ENCODE measurements at places on chromosomes 5 and 9.

DNA sequence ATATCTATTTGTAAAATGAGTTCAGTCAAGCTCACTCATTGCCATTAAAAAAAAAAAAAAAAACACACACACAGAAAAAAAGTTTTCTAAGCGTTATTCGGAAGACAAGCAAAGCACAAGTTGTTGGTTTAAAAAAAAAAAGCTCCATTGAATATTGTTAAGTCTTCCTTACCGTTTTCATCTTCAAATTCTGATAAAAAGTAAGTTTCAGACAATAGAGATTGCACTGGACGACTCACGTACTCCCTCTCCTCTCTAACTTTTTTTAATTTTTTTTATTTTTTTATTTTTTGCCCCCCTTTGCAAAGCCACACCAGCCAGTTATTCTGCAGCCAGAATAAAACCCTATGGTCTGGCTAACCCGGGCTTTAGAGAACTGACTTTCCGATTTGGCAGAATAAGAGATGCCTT, 544 bp downstream of the ADAMTS6 start:
- DNase-seq: no peak

DNA sequence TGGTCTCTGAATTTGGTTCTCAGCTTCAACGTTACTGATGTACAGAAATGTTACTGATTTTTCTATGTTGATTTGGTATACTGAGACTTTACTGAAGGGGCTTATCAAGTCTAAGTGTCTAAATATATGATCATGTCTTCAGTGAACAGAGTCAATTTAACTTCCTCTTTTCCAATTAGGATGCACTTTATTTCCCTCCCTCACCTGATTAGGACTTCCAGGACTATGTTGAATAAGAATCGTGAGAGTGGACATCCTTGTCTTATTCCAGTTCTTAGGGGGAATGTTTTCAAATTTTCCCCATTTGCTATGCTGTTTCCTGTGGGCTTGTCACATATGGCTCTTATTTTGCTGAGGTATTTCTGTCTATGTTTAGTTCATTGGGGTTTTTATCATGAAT, 349.5 kb downstream of the PRR16 start:
- DNase-seq: no peak

DNA sequence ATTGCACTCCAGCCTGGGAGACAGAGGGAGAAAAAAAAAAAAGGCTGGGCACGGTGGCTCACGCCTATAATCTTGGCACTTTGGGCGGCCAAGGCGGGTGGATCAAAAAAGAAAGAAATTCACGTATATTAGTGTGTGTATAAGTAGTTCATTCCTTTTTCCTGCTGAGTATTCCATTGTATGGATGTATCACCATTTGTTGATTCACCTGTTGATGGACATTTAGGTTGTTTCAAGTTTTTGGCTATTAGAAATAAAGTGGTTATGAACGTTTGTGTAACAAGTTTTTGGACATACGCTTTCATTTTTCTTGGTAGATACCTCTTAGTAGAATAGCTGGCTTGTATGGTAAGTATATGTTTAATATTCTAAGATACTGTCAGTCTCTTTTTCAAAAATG, 28.5 kb downstream of the ZNF131 start:
- DNase-seq: no peak

DNA sequence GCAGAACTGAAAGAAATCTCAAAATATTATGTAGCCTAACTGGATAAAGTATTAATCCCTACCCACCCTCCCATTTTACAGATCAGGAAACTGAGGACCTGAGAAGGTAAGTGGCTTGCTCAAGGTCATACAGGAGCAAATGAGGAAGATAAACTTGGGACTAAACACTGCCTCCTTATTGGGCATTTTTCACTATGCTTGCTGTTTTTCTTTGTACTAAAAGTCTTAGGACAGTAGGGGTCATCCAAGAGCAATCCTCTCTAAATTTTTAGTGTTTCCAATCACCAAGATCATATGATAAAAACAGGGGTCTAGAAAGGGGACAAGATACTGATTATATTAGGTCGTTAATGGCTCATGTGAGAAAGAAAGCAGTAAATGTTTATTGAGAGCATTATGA, 80.8 kb downstream of the RORB start:
- no peak for DNase-seq

DNA sequence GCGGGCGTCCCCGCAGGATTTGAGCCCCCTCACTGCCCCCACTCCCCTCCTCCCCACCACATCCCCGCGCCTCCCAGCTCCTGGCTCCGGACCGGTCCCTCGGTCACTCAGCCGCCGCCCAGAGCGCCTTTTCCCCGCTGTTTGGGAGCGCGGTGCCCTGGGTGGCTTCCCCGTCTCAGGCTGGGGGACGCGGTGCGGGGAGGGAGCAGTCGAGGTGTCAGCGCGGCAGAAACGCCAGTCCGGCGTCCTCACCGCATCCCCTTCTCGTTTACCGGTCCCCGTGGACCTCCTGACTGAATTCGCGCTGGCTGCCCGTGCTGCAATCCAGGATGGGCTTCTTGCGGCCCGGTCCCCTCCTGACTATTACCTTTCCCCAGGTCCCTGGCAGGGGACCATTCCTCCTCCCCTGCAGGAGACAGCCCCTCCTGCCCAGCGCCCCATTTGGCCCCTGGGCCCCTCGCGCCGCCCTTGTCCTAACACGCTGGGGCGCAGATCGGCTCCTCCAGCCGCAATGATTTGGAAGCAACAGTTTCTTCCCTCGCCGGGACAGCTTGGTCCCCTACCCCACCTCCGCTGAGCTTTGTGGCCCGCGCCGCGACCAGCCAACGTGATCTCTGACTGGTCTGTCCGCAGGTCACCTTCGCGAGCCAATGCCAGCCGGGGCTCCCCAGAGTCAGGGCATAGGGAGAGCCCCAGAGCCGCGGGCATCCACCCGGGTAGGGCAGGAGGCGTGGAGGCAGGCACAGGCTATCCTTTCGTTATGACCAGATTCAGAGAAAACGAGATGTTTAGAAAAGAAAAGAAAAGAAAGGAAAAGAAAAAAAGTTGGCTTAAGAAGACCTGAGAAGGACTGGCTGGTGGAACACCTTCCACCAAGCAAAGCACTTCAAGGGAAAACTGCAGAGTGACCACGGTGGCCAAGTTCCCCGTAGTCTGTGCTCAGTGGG, 1.2 kb downstream of the ANKRD33B start:
- no peak for DNase-seq

GRCh38 chr5:53319315-53319714, 161.1 kb upstream of the FST start:
- no peak for DNase-seq

GRCh38 chr9:104177003-104177611, 83.0 kb downstream of the SMC2 start:
- DNase-seq: no peak

DNA sequence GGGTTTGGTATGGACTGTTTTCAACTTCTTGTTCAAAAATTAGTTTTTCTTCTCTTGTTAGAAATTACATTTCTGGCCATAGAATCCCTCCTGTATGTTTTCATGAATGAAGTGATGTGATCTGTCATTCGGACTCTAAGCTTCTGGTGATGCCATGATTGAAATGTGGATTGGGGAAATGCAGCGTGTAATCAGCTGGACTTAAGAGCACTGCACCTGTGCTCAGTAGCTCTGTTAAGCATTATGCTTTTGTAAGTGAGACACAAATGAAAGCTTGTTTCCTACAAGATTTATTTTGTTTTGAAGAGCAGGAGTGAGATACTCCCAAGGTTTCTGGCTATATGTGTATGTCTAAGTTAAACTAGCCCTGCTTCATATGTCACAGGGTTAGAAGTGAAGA, 24.0 kb upstream of the FAM120AOS start:
- no peak for DNase-seq

- DNase-seq: no peak
Observed at GRCh38 chr9:91809581-91810285, 140.3 kb downstream of the ROR2 start.

DNA sequence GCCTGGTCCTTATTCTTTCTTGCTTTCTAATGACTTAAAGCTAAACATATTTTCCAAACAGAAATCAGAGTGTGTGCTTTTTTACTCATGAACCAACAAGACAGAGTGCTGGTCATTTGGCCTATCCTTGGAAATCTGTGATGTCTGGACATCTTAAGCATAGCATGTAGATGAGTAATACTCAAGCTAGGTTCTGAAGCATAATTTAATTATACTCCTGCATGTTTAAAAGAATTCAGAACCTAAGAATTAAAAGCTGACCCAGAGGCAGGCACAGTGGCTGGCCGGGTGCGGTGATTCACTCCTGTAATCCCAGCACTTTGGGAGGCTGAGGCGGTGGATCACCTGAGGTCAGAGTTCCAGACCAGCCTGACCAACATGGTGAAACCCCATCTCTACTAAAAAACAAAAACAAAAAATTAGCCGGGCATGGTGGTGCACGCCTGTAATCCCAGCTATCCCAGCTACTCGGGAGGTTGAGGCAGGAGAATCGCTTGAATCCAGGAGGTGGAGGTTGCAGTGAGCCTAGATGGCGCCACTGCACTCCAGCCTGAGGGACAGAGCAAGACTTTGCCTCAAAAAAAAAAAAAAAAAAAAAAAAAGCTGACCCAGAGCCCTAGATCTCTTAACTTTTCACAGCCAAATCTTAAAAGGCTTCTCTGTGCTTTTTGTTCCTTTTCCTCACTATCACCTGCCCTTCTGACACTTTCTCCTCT, 16.2 kb upstream of the TJP2 start:
- DNase-seq: no peak

GRCh38 chr9:89360465-89360864, 42.2 kb downstream of the SECISBP2 start:
- DNase-seq: no peak

- no peak for DNase-seq
Observed at GRCh38 chr9:101035098-101035497, 6.6 kb downstream of the PLPPR1 start.

DNA sequence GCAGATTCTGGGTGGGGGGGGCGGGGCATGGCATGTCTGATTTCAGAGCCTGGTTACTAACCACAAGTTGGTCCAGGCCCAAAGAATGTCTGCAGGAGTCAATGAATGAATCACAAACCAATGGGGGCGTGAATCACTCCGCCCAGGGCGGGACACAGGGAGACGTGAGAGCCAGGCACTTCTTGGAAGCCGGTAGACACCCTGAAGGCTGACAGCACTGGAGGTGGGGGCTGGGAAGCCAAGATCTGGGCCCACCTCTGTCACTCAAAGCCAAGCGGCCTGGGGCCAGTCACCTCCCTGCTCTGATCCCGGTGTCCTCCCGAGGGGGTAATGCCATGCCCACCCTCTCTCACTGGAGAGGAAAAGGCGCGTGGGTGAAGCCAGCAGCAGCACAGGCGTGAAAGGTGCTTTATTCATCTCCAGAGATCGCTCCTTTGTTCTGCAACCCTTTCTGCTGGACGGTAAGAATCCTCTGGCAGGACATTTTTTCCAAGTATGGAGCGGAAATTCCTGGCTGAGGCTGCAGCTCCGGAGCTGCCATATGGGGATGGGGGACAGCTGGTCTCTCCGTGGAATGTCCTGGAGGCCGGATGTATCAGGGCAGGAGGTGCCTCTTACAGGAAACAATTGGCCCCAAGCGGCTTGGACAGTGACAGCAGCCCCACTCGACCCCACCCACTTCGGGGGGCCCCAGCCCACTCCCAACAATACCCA, 85.0 kb downstream of the STK10 start:
- DNase-seq: no peak

GRCh38 chr9:95055851-95056551, 261.5 kb downstream of the FANCC start:
- DNase-seq: no peak

- DNase-seq: peak; percentile 86
Observed at GRCh38 chr9:34675048-34675714, 12.7 kb upstream of the CCL27 start.

- no peak for DNase-seq
Observed at GRCh38 chr9:111096051-111096450, 57.8 kb upstream of the LPAR1 start.
